ENCODE measurements at places on chromosomes 5 and 9.

- DNase-seq: no peak
These were observed 110.9 kb downstream of the AOPEP start for GRCh38 chr9:94837404-94837803.

DNA sequence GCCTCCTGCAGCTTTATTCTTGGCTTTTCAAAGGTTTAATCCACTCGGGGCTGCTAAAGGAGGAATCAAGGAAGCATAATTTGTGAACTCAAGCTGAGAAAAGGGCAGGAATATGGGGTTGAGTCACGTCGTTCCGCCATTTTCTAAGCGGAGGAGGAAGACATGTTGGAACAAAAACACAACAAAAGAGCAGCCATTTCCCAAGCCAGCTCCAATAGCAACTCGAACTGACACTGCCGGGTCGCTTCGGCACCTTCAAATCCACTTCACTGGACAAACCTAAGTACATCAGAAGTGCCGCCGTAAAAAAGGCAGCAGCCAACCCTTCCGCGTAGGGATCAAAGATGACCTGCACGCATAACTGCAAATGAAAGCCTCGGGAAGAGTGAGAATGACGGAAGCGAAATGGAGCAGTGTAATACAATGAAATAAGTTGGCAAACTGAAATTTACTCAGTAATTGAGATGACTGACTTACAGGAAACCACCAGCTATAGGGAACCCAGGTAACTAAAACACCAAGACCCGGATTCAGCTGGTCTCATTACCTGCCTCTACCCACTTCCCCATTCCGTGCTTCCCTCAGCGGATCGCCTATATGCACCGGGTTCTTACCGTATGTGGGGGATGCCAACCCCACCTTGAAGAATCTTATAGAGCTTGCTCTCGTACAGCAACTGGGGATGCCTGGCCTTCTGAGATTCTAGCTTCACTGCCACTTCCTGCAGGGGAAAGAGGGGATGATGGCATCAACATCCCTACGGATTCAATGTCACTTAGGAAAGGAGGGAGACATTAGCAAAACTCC is 1.6 kb downstream of the CSNK1A1 start:
- no peak for DNase-seq

DNA sequence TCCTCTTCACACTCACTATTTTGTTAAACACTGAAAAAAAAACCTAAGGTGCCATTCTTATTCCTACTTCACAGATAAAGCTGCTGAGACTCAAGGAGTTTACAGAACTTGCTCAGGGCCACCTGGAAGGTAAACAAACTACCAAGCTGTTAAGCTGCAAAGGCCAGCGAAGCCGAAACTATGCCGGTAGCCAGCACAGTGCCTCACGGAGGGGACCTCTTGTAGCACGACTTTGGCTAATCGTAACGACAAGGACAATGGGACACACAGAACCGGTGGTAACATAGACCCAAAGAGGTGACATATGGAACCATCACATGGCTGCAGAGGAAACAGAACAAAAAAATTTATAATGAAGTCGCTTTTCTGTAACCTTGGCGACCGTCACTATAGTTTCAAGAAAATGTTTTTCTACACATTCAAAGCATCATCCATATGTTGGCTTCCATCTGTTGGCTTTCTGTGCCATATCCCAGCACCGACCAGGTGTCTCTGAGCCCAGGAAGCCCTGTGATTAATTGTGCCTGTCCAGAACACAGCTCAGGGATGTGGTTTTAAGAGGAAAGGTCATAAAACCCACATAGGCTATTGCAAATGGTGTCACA is 60.3 kb downstream of the S1PR3 start:
- DNase-seq: peak; percentile 63

- no peak for DNase-seq
These were observed 2.8 kb downstream of the HNRNPK start for GRCh38 chr9:83977196-83977595.

- no peak for DNase-seq
These were observed 1.0 kb upstream of the MCC start for GRCh38 chr5:113489299-113489698.

GRCh38 chr5:54363669-54364068 is 53.3 kb upstream of the ARL15 start:
- DNase-seq: no peak

DNA sequence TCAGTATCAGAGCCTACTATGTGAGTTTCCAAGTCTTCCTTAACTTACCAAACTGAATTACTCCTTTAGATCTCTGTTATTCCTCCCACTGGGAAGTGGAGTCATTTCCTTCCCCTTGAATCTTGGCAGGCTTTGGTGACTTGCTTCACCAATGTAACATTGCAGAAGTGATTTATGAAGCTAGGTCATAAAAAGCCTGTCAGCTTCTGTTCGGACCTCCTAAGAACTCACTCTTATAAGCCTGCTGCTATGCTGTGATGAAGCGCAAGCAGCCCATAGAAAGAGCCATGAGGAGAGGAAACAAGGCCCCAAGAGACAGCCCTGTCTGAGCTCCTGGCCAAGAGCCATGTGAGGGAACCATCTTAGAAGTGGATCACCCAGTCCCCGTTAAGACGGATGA is 14.2 kb upstream of the FOXB2 start:
- no peak for DNase-seq

DNA sequence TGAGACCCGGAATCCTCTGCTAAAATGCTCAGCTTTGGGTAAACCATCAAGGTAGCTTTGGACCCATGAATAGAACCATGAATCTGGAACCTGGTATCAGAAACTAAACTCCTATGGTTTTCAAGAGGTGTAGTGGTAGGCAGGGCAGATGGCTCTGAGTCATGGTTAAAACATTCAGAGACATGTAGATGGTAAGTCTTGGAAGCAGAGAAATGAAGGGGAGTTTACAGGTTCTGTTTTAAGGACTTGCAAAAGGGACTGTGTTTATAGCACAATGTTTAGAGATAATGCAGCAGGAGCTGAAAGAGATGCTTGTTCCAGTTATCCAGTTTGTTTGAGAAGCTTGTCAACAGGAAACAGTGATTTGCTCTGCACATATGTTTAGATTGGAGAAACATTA is 36.0 kb upstream of the FBN2 start:
- DNase-seq: no peak

- DNase-seq: no peak
These were observed 118.2 kb downstream of the CDH12 start for GRCh38 chr5:22734907-22735306.

DNA sequence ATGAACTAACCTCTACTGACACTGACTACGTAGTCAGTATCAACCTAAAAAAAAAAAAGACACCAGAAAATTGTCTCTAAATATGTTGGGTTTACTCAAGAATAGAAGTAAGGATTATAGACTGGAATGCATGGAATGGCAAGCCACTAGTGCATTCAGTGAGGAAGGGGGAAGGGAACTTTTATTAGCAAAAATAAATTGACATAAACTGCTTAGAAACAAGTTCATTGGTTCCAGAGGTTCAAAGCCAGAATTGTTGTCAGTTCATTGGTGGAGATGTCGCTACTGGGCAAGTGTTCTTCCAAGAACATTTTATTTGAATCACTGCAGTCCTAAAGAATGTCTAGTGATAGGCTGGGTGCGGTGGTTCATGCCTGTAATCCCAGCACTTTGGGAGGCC is 26.1 kb upstream of the AOPEP start:
- no peak for DNase-seq

DNA sequence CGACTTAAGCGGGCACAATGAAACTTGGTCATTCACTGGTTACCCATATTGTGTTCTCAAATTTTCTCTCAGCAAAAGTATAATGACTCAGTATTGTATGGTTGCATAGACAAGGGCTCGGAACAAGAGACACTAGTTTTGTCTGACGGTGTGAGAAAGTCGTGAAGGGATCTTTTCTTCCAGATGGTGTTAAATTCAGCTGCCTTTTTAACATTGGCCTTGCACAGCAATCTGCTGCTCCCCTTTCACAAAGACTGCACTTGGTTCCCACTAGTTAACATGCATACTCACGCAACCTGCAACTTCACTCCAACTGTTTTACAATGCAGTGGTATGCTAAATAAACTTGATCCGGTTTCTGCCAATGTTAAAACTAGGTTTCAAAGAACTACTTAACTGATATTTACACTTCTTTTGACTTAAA is 219.2 kb downstream of the MEF2C start:
- DNase-seq: no peak

DNA sequence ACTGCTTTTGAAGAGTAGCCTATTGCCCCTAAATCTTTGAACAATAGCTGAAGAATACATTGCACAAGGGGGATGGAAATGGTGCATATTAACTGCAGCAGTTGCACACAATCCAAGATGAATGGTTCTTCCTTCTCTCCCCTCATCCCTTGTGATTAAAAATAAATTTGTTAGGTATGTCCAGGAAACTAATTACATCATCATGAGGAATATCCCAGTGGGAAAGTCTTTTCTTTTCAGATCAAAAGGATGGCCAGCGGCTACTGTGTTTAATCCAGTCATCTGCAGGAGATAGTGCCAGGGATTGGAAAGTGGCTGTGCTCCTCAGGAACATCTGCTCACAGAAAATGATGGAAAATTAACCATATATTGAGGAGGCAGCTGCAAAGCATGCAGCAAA is 508.4 kb upstream of the SEMA6A start:
- DNase-seq: no peak

DNA sequence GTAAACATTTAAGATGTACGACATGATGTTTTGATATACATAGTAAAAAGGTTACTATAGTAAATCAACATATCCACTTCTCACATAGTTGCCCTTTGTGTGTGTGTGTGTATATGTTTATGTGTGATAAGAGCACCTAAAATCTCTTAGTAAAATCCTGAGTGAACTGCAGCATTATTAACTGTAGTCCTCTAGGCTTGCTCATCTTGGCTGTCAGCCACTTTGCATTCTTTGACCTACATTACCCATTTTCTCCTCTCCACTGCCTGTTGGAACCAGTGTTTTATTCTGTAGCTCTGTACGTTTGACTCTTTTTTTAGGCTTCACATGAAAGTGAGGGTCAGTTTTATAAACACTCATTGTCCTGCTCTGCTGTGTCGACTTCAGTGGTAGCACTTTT is 24.4 kb downstream of the C5orf22 start:
- no peak for DNase-seq

- no peak for DNase-seq
These were observed 499 bp upstream of the FOXE1 start for GRCh38 chr9:97852399-97853055.

DNA sequence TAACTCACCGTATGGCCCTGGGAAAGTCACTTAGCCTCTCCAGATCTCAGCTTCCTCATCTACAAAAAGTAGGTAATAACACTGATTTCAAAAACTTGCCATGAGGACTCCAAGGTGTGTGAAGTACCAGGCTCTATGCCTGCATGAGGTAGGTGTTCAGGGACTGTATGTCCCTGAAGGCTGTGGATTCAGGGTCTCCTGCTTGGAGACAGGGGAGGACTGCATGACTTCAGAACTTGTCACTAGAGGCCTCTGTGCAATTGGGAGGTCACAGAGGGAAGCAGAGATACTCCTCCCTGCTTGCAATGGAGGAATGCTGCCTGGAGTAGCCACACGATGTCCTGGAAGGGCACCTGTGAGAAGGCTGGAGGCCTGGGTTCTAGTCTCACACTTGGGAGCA is 2.2 kb downstream of the PDGFRB start:
- no peak for DNase-seq

DNA sequence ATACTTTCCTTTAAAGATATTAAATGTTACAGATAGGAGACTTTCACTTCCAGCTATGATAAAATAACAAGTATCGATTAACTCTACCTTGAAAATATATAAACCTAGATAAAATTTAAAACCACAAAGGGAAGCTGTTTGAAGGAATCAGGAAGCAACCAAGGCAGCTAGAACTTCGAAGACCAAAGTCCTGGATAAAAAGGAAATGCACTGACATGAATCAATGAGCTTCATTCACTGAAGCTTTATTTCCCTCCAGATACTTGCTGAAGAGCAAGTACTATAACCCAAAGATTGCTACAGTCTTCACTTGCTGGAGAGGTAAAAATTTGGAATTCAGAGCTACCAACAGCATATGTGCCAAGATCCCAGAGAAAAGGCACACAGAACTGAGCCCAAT is 144.1 kb downstream of the PIK3R1 start:
- DNase-seq: no peak

- DNase-seq: no peak
These were observed 83.2 kb upstream of the TBCA start for GRCh38 chr5:77859306-77859705.

DNA sequence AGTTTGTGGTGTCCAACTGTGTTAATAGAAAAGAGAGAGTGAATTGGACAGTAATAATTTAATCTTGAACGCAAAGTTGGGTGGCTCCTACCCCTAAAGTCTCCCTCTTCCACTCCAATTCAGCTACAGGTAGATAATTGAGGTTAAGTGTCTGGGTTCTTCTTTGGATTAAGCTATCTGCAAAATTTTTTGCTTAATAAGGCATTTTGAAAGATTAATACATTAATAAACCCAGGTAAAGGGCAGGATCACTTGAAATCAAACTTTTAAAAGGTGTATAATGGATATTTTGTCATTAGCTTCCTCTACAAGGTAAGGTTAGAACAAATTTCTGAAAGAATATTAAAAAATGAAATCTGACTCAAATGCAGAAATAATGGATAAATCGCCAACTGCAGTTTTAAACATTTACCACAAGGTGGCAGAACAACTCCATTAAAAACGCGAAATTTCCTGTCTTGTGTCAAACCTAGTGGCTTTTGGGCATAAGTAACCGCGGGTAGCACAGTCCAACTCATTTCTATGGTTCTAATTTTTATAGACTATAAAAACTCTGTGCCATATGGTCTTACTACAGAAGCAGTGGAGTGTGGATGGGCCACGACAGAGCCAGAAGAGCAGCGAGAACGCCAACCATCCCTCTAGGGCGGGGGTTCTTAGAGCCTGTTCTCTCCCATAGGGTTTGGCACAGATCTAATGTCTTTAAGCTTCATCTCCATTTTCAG is 276.5 kb downstream of the ARHGEF28 start:
- DNase-seq: peak; percentile 77

DNA sequence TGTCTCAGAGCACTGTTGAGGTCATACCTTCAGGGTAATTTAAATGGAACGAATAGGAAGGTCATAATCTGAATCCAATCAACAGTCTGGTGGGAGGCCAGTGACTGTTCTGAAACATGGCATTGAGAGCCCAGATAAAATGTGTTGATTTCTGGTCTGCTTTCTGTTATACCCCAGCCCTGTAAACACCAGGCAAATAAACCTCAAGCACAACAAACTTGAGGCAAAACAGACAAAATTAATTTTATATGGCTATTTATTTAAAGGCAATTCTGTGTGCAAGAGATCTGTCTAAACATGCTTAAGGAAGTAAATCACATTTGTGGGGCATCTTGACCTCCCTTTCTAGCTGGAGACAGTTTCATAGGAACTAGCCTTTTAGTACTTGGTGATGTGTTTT is 140.9 kb upstream of the SPEF2 start:
- DNase-seq: no peak

Data from NCI-H2171 (cell line).